ENCODE measurements at places on chromosomes 2 and 18. TPM values are rescaled to one million over a fixed set of nuclear protein-coding genes. Genes with fewer than 3 reads are reported as not detected.

The PSD4 gene
- total RNA-seq = 1.4 TPM

The SP3 gene
- 120 TPM for total RNA-seq

The ZSWIM2 gene
- not detected for total RNA-seq

The SERPINB13 gene
- not detected for total RNA-seq

The CYTIP gene
- total RNA-seq = 3.5 TPM

The KATNAL2 gene
- 1.2 TPM for total RNA-seq

The DPYSL5 gene
- total RNA-seq = 1.4 TPM

All from sigmoid colon (tissue), 7 donors.